ENCODE measurements at places on chromosomes 6 and 20.
A peak's percentile ranks its signal among the peaks of the same experiment; 100 is the strongest.

- no peak for DNase-seq
These were observed 6.6 kb downstream of the ALDH5A1 start for GRCh38 chr6:24501374-24501773.

DNA sequence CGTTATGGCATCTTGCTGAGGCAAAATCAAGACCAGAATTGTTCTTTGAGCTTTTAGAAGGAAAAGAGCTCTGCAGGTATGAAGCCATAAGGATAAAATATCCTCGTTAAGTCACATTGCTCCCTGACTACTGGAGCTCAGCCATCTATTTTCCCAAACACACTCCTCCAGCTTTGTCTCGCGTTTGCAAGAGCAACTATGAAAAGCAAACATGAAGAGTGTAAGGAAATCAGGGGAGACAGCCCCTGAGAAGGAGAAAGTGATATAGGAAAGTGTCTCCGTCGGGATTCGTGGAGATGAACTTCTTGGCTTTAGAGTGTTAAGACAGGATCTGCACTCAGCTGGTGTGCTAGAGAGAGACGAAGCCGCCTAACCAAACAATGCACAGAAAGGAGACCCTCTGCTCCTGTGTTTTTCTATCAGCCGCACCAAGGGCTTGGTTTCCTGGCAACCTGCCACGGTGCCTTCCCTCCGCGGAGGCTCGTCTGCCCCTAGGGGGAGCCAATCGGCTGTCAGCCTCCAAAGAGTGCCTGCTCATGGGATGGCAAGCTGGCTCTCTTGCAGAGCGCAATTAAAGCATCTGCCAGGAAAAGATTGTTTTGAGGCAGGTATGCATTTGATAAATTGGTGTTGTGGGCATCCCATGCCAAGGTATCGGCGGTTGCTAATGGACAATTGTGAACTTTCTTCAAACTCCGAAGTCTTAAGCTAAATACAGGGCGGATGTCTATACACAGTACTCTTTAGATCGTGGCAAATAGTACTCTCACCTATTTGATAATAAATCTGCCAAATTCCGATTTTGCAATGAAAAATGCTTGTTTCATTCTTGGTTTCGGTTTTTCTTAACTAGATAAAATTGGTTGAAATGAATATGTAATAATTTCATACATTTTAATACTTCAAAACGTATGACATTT, 603.2 kb downstream of the RNF144B start:
- DNase-seq, result peak; percentile 22

- no peak for DNase-seq
These were observed 43.8 kb downstream of the POPDC3 start for GRCh38 chr6:105135907-105136430.

GRCh38 chr6:7052443-7053011, 55.2 kb upstream of the RREB1 start:
- DNase-seq, result peak; percentile 28

- DNase-seq, result no peak
These were observed 52.7 kb downstream of the LGSN start for GRCh38 chr6:63267046-63267445.

GRCh38 chr20:17109307-17109706, 117.5 kb upstream of the PCSK2 start:
- no peak for DNase-seq

DNA sequence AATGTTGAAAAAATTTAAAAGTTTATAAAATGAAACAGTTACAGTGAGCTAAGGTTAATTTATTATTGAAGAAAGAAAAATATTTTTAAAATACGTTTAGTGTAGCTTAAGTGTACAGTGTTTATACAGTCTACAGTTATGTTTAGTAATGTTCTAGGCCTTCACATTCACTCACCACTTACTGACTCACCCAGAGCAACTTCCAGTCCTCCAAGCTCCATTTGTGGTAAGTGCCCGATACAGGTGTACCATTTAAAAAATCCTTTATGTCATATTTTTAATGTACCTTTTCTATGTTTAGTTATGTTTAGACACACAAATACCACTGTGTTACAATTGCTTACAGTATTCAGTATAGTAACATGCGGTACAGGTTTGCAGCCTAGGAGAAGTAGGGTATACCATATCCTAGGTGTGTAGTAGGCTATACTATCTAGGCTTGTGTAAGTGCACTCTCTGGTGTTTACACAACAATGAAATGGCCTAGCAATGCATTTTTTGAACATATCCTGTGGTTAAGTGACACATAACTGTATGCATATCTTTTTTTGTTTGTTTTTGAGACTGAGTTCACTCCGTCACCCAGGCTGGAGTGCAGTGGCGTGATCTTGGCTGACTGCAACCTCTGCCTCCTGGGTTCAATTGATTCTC, 26.3 kb downstream of the FLRT3 start:
- DNase-seq, result no peak

DNA sequence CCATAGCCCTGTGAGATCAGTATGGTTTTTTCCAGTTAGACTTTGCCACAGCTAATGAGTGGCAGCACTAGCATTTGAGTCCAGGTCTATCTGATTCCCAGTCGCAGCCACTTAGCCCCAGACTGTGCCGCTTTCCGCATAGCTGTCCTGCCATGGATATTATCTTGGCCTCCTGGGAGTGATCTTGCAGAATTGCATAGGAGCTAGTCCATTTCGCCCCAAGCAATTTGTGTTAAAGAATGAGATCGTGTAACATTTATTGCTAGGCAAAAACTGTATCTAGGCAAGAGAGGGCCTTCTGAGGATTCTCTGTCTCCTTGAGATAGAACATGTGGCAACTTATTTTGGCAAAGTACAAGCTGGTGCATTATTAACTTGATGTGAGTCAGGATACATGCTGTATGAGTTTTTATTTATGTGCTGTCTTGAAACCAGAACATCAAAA, 74.2 kb downstream of the EZR start:
- no peak for DNase-seq

DNA sequence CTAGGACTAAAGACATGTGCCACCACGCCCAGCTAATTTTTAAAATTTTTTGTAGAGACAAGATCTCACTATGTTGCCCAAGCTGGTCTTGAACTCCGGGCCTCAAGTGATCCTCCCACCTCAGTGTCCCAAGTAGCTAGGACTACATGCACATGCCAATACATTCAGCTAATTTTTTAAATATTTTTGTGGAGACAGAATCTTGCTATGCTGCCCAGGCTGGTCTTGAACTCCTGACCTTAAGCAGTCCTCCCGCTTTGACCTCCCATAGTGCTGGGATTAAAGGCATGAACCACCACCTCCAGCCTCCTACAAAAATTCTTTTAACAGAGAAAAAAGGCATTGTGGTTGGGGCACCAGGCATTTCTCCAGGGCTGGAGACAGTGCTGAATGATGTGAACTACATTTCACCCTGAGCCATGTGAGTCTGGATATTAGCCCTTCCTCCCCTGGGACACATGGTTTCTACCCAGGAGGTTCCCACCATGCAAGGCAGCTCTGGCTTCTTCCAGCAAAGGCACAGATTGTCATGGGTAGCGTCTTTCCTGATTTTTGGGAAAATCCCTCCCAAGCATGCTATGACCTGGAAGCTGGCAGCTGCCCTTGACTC, 36.3 kb upstream of the CMTR1 start:
- DNase-seq, result no peak

- DNase-seq, result no peak
These were observed 326.7 kb upstream of the CNR1 start for GRCh38 chr6:88492824-88493223.

DNA sequence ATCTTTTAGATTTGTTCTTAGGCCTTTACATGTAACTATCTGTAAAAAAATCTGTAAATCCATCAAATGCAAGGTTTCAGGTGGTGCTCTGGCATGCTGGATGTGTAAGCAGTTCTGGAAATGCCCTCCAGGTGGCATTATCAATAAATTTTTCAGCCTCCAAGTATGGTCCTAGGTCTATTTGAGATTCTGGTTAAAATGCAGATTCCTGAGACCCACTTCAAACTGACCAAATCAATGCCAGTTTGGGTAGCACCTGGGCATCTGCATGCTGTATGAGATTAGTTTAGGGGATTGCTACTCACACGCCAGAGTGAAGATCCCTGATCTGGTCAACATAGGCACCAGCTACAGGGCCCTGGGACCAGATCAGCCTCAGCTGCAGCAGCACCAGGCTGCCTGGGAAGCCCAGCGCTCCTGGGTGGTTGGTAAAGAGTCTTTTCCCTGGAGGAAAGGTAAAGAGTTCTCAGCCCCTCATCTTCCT, 507.3 kb upstream of the CITED2 start:
- DNase-seq, result peak; percentile 26

- no peak for DNase-seq
These were observed 2.0 kb downstream of the SOX4 start for GRCh38 chr6:21595285-21596144.

- no peak for DNase-seq
These were observed 41.1 kb downstream of the HNF4A start for GRCh38 chr20:44396369-44397130.

- DNase-seq, result no peak
These were observed 189.4 kb downstream of the FNDC1 start for GRCh38 chr6:159358562-159358961.

DNA sequence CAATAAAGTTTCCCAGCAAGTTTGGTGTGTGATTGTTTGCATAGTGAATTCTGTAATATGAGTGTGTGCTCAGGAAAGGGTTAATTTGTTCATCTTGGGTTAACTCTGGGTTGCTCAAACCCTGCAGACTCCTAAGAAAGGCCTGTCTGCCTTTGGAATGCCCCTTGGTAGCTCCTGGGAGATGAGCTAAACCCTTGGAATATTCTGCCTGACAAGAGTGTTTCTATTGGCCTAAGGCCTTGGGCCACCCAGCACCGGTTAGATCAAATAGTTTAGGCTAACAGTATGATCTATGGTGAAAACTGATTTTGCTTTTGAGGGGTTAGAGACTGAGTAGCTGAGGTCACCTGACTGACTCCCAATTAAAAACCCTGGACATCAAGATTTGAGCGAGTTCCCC, 248.3 kb downstream of the GRM1 start:
- no peak for DNase-seq

DNA sequence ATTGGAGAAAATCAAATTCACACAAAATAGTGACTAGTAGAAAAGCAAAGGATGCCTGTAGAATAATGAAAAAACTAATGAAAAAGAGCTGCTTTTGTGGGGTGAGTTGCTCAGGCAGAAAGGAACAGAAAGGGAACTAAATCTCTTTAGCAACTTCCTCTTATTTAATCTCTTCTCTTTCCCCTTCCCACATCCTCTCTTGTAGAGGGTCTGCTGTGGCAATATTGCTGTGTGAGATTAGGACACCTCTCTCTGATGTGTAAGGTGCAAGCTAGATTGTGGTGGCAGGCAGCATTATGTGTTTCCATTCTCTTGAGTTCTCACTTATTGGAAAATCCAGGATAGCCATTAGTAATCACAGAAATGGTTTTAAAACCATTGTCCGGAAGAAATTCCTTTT, 49.7 kb downstream of the SYNE1 start:
- no peak for DNase-seq

- DNase-seq, result no peak
These were observed 28.8 kb downstream of the KIZ start for GRCh38 chr20:21154692-21155091.

DNA sequence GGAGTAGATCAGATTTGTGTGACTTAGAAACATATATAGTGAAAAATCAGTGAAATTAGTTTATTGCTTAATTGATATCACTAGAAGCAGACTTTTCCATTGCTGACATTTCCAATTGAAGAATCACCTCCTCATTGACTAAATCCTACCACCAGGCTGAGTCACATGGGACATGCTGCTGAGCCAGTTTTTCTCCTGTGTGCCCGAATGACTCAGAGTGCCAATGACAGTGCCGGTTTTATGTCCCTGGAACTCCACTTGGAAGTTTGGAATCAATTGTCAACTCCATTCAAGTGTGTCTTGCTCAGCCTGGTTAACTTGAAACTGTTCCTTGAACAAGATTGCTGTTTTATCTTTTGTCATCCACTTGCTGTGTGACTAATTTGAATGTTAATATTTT, 316.1 kb upstream of the PRDM1 start:
- DNase-seq, result no peak

DNA sequence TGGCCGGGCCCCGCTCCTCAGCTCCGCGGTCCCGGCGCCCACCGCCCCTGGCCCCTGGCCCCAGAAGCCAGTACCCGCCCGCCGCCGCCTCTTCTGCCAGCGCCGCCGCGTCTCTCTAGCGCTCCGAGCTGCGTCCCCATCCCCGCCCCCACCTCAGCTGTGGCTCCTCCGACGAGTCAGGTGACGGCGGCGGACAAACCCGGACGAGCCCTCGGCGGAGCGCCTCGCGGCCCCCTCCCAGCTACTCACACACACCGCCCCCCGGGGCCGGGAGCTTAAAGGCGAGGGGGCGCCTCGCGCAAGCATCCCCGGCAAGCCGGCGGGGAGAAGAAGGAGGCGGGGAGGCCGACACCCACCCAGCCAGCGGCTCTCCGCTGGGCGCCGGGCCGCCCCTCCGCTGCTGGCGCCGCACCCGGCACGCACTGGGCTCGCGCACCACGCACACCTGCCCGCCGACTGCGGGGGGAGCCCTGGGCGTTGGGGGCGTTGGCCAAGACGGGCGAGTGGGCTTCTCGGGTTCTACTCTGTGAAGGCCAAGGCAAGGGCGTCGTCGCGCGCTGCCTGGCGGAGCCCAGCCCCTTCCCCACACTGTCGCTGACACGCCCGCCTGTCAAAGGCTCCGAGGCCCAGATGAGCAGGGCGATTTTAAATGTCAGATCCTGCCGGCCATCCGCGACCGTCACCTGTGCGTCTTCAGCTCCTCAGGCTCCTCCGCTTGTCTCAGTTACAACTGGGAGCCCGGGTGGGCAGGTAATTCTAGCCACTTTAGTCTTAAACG, at the start of gene SNAP91:
TSS of gene SNAP91 (minus strand) at position 132 of the 778 bp plus-strand sequence. CDS start 1,174 bp downstream, outside the sequence.
- DNase-seq, result peak; percentile 26

DNA sequence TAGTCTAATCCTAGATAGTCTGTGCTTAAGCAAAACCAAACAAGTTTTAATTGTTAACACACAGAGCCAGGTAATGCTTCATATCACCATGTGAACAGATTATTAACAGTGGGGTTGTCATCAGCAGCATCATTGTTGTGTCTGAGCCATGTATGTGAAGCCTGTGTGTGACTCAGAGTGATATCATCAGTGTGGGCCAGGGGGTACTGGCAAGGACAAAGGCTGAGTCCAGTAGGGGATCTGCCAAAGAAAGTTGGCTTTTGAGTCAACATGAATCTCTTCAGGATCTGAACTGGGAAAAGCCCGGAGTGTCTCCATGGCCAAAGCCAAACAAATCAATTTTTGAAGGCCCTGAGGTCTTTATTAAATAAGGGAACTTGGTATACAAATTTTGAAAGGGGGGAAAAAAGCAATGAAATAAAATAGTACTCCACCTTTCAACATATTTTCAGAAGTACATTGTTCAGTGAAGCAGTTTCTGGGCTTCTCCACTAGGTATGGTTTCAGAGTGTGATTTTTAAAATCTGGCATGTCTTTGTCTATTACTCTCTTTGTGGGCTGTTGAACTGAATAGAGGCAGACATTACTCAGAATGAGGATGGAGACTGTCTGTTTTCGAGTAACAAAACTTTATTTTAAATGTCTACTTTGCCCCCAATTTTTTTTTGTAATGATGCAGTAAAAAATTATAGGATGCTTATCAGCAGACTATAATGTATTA, 444.2 kb upstream of the JAG1 start:
- DNase-seq, result no peak

Measured in HuH-7.5 (cell line).